NCI-H1436 (cell line): ENCODE measurements at places on chromosomes 3 and 15.

DNA sequence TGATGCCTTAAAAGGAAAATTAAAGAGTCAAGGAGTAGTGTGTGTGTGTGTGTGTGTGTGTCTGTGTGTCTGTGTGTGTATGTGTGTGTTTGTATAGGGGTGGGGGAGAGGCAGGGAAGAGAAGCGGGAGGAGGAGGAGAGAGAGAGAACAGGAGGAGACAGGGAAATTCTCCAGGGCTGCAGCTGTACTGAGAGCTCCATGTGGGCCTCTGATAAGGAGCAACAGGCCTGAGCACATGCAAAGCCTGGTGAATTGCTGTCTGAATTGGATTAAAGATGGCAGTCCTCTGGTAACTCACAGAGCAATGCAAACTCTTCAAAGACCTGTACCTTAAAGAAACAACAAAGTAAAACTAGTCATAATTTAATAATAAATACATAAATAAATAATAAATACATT is 70.6 kb downstream of the SEMA6D start:
- no peak for DNase-seq

GRCh38 chr3:35322070-35322469 is 317.3 kb upstream of the ARPP21 start:
- DNase-seq, result no peak

GRCh38 chr15:45168751-45169551 is 18.8 kb downstream of the SHF start:
- DNase-seq, result no peak

GRCh38 chr15:79878078-79878705 is 18.6 kb downstream of the MTHFS start:
- no peak for DNase-seq

- no peak for DNase-seq
These were observed 36.1 kb downstream of the STARD9 start for GRCh38 chr15:42611532-42611931.

DNA sequence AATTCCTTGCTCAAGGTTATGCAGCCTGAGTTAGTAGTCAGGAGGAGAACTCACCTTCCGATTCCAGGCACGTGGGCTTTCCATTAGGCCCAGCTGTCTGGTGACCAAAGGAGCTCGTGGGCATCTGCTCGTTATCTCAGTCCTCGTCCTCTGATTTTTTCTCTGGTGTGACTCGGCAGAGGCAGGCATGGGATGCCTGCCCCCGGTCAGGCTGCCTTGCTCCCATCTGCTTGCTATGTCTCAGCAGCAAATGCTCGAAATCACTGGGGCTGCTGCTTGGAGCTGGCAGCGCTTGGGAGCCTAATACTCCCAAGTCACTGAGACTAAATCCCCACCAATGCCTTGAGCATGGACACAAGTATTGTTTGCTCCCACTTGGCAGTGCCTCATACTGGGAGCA is 84.5 kb upstream of the NMNAT3 start:
- no peak for DNase-seq

GRCh38 chr3:86793786-86794185 is 197.2 kb downstream of the VGLL3 start:
- no peak for DNase-seq

- DNase-seq, result no peak
These were observed 6.8 kb downstream of the ARHGAP31 start for GRCh38 chr3:119300991-119301391.

GRCh38 chr15:37102305-37103162 is 2.2 kb upstream of the MEIS2 start:
- DNase-seq, result no peak

GRCh38 chr15:29556380-29556779 is 265.9 kb downstream of the TJP1 start:
- DNase-seq, result no peak

DNA sequence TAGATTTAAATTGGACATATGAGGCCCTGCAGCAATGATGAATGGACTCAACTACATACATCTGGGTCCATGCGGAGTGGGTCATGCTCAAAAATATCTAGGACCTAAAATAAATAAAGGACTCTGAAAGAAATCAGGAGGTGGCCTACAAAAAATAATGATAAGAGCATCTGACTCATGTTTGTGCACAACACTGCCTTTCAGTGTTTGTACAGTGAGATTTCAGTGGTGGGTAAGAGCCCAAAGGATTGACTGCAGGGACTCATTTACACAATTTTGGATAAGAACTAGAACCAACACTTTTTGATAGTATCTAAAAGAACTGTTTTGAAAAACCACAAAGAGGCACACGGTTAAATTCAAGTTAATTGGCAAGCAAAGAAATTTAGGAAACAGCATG is 285.5 kb downstream of the SLC9A9 start:
- no peak for DNase-seq

DNA sequence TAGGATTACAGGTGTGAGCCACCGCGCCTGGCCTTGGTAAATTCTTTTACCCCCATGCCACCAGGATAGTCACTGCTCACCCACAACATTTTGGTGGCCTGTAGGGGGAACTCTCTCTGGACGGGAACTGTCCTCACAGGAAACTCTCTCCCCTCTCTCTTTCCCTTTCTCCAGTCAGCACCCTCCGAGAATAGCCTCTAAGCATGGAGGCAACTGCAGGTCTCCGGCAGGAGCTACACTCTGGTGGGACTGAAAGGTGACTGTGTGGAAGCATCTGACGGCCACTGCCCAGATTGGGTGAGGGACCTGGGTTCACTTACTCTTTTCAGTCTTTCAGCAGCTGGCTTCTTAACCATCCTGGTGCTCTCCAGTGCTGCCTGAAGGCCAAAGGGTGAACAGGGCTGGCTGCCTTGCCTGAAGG is 21.3 kb downstream of the TRANK1 start:
- no peak for DNase-seq

DNA sequence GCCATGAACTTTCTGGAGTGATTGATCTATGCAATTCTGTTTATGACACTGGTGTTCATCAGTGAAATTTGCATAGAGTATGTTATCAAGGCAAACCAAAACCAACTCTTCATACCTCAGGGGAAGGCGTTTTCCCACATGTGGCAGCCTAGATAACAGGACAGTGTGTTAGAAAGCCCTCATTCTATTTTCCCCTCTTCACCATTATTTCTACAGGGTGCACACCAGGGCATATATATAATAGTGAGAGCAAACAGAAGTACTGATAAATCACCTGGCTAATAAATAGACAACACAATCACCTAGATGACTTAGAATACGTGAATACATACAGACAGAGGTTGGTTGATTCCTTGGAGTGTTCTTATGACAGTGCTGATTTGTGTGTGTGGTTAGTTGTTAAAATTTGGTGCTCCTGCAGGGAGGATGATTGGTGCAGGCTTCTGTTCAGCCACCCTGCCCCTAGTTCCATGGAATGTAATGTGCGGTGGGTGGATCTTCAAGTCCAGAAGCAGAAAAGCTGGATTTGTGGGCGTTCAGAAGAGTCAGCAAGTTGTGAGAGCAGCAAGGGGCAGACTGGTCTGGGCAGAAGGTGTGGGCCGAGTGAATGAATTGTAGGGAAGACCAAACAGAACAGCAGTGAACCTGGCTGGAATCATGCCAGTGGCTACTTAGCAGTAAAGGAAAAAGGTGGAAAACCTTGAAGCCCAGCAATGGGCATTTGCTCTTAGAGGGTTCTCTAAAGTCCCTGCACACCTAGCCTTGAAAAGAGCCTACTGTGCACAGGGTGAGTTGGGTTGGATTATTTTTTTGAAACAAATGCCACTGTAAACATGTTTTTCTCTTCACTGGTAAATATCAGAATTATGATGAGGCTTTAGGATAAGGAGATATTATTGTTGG is 11.7 kb upstream of the RARRES1 start:
- DNase-seq, result no peak

DNA sequence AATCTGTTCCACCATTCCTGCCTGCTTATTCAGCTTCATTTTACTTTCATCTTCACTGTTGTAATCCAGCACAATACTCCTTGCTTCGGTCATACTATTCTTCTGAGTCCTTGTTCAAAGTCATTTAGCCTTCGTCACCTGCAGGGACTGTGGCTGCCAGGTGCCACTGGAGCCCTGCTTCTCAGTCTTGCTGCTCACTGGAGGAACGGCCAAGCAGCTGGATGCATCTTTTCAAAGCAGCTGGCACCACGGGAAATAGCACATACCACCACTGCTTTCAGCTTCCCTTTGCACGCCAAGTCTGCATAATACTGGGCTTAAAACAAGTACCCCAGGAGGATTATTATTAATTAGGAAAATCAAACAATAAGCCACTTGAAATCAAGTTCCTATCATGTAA is 287.6 kb downstream of the BCHE start:
- no peak for DNase-seq

GRCh38 chr15:20294651-20295237 is 246.9 kb downstream of the GOLGA6L6 start:
- DNase-seq, result no peak

- DNase-seq, result no peak
These were observed 56.7 kb upstream of the BLM start for GRCh38 chr15:90660195-90660998.

GRCh38 chr3:102206511-102207031 is 228.2 kb upstream of the ZPLD1 start:
- DNase-seq, result no peak

GRCh38 chr3:122299872-122300460 is 25.1 kb upstream of the CSTA start:
- DNase-seq, result no peak

- no peak for DNase-seq
These were observed 275.3 kb upstream of the CADM2 start for GRCh38 chr3:84683493-84683892.

GRCh38 chr15:40603935-40604334 is 9.9 kb downstream of the KNL1 start:
- no peak for DNase-seq

DNA sequence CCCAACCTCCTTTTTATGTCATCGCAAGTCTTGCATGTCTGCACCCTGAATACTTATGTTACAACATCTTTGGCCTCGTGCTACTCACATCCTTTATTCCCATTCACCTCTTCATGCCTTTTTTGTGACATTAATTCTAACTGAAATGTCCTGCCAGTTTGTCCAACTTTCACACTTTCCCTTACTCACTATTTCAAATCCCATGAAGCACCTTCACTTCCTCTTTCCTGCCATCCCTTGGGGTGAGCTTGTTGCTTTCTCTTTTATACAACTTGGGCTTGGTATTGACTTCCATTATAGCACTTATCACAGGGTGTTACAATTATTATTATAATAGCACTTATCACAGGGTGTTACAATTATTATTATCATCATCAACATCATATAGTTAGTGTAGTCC is 496.3 kb downstream of the NLGN1 start:
- no peak for DNase-seq

- no peak for DNase-seq
These were observed 60.8 kb downstream of the CGGBP1 start for GRCh38 chr3:87997966-87998365.

DNA sequence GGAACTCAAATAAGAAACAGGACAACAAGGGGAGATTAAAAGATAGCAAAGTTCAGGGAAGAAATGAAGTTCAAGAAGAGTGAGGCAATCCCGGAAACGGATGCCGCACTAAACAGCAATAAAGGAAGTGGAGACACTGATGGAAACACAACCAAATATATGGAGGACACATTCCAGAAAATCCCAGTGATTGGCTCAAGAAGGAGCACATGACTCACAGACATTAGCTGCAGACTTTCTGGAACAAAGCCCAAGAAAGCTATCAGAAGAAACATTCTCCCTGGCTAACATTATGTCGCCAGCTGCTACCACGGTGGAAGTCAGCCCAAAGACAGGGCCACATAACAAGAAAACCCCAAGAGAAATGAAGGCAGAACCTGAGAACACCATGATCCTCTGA is 18.1 kb upstream of the VGLL4 start:
- no peak for DNase-seq

- DNase-seq, result no peak
These were observed 218.6 kb downstream of the THSD4 start for GRCh38 chr15:71333839-71334238.

- no peak for DNase-seq
These were observed 539.1 kb upstream of the ROBO2 start for GRCh38 chr3:76500746-76501275.

GRCh38 chr3:23440416-23441294 is 237.5 kb downstream of the UBE2E2 start:
- DNase-seq, result no peak

DNA sequence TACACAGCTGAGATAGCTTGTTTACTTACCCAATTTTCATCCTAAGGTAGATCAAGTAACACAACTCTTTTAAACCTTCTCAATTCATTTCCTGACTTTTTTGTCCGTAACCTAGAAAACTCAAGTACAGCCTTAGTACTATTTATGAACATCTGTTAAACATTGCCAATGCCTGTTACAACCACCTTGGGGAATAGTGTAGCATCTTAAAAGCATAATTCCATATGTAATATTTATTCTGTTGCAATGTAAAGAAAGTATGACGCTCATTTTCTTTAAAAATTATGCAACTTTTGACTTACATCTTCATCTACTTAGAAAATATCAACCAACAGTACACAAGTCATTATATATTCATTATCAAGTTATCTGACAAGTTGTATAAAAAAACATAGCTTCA is 54.6 kb downstream of the SUCLG2 start:
- no peak for DNase-seq

DNA sequence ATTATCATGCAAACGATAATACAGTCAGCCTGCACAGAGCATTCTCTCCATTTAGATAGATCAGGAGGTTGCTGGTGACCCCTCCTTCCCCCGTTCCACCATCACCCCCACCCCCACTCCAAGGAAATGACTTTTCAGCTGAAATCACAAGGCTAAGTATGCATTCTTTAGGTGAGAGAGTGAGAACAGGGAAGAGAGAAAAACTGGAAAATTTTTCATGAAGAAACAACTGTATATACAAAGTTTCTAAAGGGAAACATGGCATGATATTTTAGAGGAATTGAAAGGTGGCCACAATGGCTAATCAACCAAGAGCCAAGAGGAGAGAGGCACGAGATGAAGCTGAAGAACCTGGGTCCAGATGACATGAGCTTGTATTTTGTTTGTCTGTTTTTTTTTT is 22.2 kb downstream of the BCL2A1 start:
- no peak for DNase-seq

DNA sequence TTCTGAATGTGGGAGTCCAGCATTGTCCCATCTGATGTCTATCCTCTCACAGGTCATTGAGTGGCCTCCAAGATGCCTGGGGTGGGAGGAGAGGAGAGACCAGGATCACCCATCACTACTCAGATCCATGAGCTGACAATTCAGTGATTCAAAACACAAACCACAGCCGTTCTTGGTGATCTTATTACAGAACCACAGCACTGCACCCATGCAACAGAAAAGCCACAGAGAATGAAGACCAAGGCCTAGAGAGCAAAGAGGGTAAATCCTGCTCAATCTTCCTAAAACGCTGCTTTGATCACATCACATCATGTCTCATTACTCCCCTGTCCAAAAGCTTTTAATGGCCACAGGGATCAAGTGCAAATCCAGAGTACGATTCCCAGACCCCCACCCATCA is 23.5 kb downstream of the ANP32A start:
- no peak for DNase-seq

DNA sequence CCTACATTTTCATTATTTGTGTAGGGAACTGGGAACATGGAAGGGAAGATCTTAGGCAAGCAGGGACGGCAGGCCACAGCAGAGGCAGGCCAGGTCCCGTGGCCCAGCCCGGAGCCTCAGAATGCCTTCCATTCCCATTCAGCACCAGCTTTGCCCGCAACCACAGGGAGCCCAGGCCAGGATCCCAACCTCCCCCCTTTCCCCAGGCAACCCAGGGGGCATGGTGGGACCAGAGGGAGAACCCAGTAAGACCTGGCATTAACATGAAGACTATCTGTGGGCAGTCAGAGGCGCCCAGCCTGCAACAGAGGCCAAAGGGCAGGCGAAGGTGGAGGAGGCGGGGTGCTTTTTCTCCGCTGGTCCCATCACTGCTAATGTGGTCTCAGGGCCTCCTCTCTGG is 135.6 kb downstream of the TPRA1 start:
- no peak for DNase-seq
